ENCODE measurements at places on chromosomes 5 and 9. TPM values are rescaled to one million over a fixed set of nuclear protein-coding genes. Genes with fewer than 3 reads are reported as not detected.
A peak's percentile ranks its signal among the peaks of the same experiment; 100 is the strongest.

GRCh38 chr5:65563777-65564176 lies 681 bp downstream of the PPWD1 start:
- peak overlapping the region; percentile 94 for H3K27ac ChIP-seq
- H3K27me3 ChIP-seq: no peaks in the 10 kb centered on the region
- no peak for DNase-seq
- H3K4me3 ChIP-seq: peak overlapping the region; percentile 80

DNA sequence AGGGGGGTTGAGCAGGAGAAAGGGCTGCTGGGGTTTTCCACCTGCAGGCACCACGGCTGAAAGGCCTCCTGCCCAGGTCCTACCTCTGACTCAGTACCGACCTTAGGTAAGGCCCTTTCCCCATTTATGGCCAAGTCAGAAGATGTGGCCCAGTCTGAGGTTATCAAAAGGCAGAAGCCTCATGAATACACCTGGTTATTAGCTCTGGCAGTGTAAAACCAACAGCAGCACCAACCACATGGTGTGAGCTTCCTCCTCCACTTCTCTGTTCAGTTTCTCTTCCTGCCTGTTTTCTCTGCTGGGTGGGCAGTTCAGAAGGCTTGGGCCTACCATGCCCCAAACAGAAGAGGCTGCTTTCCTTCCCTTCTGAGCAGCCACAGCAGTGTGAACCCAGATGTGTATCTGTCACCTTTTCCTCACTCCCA lies 86.9 kb downstream of the UGCG start:
- peaks cover 8% of the 10 kb centered on the region for H3K4me1 ChIP-seq
- no peaks in the 10 kb centered on the region for H3K27me3 ChIP-seq
- no peak overlapping the region for H3K4me3 ChIP-seq

Gene TRIM36
- total RNA-seq: 1.6 TPM

- DNase-seq: no peak
- H3K4me3 ChIP-seq: peak overlapping the region; percentile 43
- H3K4me1 ChIP-seq: peaks cover 5% of the 10 kb centered on the region
- peak overlapping the region; percentile 57 for H3K27ac ChIP-seq
- H3K27me3 ChIP-seq: no peaks in the 10 kb centered on the region
Observed at GRCh38 chr5:61625137-61625561, 293.1 kb downstream of the ZSWIM6 start.

- H3K36me3 ChIP-seq: no peaks in the 10 kb centered on the region
- no peaks in the 10 kb centered on the region for H3K4me1 ChIP-seq
- H3K27ac ChIP-seq: no peak overlapping the region
Observed at GRCh38 chr5:168736281-168736831, 157.2 kb upstream of the PANK3 start.

DNA sequence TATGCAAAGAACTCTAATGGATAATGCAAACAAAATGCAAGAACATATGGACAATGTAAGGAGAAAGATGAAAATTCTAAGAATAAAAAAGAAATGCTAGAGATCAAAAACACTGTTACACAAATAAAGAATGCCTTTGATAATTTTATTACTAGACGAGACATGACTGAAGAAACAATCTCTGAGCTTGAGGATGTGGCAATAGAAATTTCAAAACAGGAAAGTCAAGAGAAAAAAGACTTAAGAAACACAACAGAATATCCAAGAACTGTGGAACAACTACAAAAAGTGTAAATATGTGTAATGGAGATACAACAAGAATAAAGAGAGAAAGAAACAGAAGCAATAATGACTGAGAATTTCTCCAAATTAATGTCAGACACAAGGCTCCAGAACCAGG lies 140.5 kb upstream of the ACOT12 start:
- no peaks in the 10 kb centered on the region for H3K4me1 ChIP-seq
- no peak overlapping the region for H3K4me3 ChIP-seq

Gene PCDHB5
- 0.08 TPM for total RNA-seq

GRCh38 chr5:149037817-149038216 lies 25.0 kb downstream of the SH3TC2 start:
- DNase-seq: no peak
- no peaks in the 10 kb centered on the region for H3K4me1 ChIP-seq
- H3K4me3 ChIP-seq: no peak overlapping the region
- no peaks in the 10 kb centered on the region for H3K36me3 ChIP-seq
- no peaks in the 10 kb centered on the region for H3K27me3 ChIP-seq

DNA sequence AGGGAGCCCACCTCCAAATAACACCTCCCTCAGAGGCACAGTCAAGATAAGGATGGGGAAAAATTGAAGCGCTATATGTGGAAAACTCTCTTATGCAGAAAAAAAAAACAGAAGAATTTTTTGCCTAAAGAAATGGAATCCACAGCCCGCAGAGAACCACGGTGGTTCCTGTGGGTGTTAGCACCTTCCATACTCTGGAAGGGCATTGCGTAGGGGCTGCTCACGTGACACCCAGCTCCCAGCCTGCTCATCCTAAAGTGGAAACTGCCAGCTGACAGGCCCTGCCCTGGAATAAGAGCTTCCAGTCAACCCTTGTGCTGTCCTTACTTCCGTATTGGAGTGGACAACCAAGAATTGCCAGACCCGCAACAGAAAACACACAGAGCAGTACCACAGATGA lies 142.5 kb downstream of the FSTL4 start:
- H3K4me3 ChIP-seq: no peak overlapping the region
- DNase-seq: no peak
- no peaks in the 10 kb centered on the region for H3K4me1 ChIP-seq
- H3K36me3 ChIP-seq: no peaks in the 10 kb centered on the region
- peaks cover 4% of the 10 kb centered on the region for H3K27me3 ChIP-seq

Gene PNPLA7
- 3.9 TPM for total RNA-seq

DNA sequence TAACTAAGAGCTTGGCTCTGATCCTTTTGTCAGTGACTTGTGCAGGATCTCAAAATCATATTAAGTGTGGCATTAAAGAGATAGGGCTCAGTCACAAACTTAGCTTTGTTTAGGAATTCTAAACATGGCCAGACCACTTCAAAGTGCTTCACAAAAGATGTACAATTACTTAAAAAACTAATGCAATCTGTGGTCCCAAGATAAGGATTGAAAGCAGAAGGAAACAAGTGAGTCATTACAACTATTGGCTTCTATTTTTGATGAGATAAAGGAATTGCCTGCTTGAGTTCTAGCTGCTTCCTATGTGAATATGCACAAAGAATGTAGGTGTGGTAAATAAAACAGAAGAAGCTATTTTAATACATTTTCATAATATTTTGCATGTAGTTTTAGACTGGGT lies 44.9 kb upstream of the SLC12A2 start:
- H3K4me1 ChIP-seq: no peaks in the 10 kb centered on the region
- no peak overlapping the region for H3K4me3 ChIP-seq

GRCh38 chr5:166906991-166907713 lies 1384.3 kb upstream of the WWC1 start:
- no peak for DNase-seq
- H3K4me3 ChIP-seq: no peak overlapping the region
- no peaks in the 10 kb centered on the region for H3K4me1 ChIP-seq
- H3K27ac ChIP-seq: no peak overlapping the region
- no peaks in the 10 kb centered on the region for H3K27me3 ChIP-seq
- no peaks in the 10 kb centered on the region for H3K36me3 ChIP-seq

DNA sequence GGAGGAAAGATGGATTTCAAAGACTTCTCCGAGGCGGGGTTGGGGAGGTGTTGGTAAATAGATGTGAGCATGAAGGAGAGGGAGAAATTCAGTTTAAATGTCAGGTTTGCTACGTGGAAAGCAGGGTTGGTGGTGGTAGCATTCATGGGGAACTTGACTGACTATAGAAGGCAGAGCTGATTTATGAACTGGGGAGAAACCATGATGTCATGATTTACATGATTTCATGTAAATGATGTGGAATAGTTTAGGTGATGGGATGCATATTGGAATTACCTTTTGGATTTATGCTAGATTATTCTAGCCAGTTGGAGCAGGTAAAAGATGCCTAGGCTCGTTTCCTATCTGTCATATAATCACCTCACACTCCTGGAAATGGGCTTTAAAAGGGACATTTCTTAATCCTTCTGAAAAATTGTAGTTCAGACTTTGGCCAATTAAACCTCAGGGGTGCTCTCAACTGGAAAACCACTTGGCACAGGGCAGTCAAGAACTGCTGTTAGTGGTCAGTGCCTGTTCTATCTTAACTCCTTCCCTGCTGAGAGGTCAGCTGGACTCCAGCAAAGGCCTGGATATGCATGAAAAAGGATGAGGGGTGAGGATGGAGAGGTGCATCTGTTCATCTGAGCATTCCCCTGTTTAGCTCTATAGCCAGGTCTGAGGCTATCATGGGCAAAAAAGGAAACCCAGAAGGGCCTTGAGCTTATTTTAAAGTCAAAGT lies 50.1 kb upstream of the BASP1 start:
- no peaks in the 10 kb centered on the region for H3K4me1 ChIP-seq
- no peaks in the 10 kb centered on the region for H3K27me3 ChIP-seq
- DNase-seq: no peak
- no peak overlapping the region for H3K4me3 ChIP-seq
- H3K36me3 ChIP-seq: no peaks in the 10 kb centered on the region

Gene SOHLH1
- total RNA-seq: not detected

DNA sequence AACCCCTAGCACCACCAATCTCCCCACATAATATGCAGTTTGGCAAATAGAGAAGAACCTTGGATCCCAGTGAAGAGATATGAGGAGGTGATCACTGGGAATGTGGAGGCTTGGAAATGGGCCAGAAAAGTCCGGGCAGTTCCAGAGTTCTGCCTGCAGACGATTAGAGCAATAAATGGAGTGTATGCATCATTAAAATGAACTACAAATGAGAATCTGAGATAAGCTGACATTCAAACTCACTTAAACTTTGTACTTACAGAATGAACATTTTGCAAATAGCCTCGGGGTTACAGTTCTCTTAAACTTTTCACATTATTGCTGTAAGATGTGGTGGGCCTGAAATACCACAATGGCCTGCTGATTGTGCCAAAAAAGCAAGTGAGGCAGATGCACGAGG lies 23.0 kb upstream of the LHFPL2 start:
- H3K27ac ChIP-seq: no peak overlapping the region
- no peaks in the 10 kb centered on the region for H3K36me3 ChIP-seq
- H3K27me3 ChIP-seq: no peaks in the 10 kb centered on the region

Gene PCDHGB4
- total RNA-seq: 0.21 TPM

GRCh38 chr5:6602441-6602840 lies 30.4 kb downstream of the NSUN2 start:
- DNase-seq: no peak
- H3K27me3 ChIP-seq: no peaks in the 10 kb centered on the region
- H3K4me1 ChIP-seq: no peaks in the 10 kb centered on the region
- H3K36me3 ChIP-seq: peaks cover 53% of the 10 kb centered on the region
- no peak overlapping the region for H3K27ac ChIP-seq

GRCh38 chr9:134175808-134176598 lies 11.6 kb upstream of the RNU6ATAC start:
- DNase-seq: no peak
- no peaks in the 10 kb centered on the region for H3K36me3 ChIP-seq
- no peak overlapping the region for H3K27ac ChIP-seq
- no peaks in the 10 kb centered on the region for H3K4me1 ChIP-seq
- H3K4me3 ChIP-seq: 0 out of 2 replicates have a peak overlapping the region, but pooled peaks have one; percentile 6
- H3K27me3 ChIP-seq: no peaks in the 10 kb centered on the region

Gene FANCG
- 73.8 TPM for total RNA-seq

- no peaks in the 10 kb centered on the region for H3K36me3 ChIP-seq
- peaks cover 46% of the 10 kb centered on the region for H3K4me1 ChIP-seq
- no peaks in the 10 kb centered on the region for H3K27me3 ChIP-seq
- H3K4me3 ChIP-seq: peak overlapping the region; percentile 24
- DNase-seq: peak; percentile 61
Observed at GRCh38 chr5:958701-959571, 49.7 kb upstream of the NKD2 start.

GRCh38 chr5:172370648-172371545 lies 83.4 kb downstream of the SH3PXD2B start:
- no peak overlapping the region for H3K4me3 ChIP-seq
- H3K27me3 ChIP-seq: no peaks in the 10 kb centered on the region
- peak overlapping the region; percentile 66 for H3K27ac ChIP-seq

Data from Panc1 (cell line).